Progenitor cell of endocrine pancreas (in vitro differentiated cells): ENCODE measurements at places on chromosomes 12 and 14.

DNA sequence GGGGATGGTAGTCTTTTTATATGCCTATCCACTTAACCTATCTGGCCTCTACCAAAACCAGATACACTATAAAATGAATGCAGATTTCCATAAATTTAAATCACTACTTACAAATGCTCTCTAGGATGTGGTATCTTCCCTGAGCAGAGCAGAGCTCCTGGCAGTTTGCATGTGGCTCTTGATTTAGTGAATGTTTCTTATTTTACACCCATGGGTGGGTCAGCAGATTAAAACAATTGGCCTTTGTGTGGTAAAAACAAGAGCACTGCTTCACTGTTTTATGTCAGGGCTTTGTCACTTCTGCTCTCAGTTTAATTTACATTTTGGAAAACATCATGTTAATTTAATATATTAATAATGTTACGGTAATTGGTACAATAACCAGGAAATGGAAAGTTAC, 5.5 kb downstream of the TAS2R19 start:
- no peak for DNase-seq

- DNase-seq, result no peak
Measured at GRCh38 chr14:99003646-99004045, 268.4 kb downstream of the BCL11B start.

DNA sequence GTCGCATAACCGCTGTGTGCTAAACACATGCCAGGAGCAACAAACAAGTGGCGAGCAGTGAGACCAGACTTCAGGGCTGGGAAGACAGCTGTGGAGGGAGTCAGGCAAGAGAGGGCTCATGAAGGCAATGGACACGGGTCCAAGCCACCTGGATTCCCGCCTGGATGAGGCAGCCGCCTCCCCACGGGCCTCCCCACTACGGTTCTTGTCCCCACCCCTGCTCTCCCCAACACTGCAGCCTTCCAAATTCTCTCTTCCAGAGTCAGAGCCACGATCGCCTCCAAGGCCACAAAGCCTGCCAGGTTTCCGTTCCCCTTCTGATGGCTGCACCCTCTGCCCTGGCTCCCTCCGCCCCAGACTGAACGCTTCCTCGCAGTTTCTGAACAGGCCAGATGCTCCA, 36.1 kb upstream of the PIWIL1 start:
- no peak for DNase-seq

- no peak for DNase-seq
Measured at GRCh38 chr12:2679816-2680675, 114.7 kb upstream of the FKBP4 start.
